Endothelial cell (in vitro differentiated cells): ENCODE measurements at places on chromosomes 11 and 22.

- DNase-seq, result peak; percentile 88
Measured at GRCh38 chr22:24175160-24175808, 6.0 kb upstream of the SUSD2 start.

DNA sequence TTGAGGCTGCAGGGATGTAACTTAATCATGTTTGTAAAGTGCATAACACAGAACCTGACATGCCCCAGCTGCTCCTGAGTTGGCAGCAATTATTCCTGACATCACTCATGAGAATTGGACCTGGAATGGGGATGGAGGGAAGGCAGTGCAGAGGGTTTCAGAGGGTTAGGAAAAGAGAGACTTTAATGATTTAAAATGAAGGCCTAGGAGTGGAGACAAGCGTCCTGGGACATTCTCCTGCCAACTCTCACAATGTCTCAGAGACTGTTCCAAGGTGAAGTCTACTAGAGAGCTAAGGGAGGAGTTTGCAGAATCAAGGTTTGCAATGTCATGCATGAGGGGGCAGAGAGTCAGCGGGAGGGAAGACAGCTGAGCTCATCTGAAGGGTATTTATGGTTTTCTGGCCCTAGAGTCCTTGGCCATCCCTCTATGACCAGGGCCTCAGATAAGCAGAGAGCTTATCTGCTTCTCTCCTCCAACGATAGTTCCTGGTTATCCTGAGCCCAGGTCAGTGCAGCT is 36.9 kb downstream of the GGTLC2 start:
- DNase-seq, result no peak

- no peak for DNase-seq
Measured at GRCh38 chr11:83069441-83070043, 2.2 kb downstream of the RAB30 start.

- DNase-seq, result no peak
Measured at GRCh38 chr11:106197438-106197837, 120.0 kb downstream of the AASDHPPT start.

GRCh38 chr11:60977836-60978235 is 6.4 kb downstream of the CD6 start:
- DNase-seq, result no peak
